Naive B cell (primary cell): ENCODE measurements at places on chromosomes 12 and 14. TPM values are rescaled to one million over a fixed set of nuclear protein-coding genes. Genes with fewer than 3 reads are reported as not detected.

DNA sequence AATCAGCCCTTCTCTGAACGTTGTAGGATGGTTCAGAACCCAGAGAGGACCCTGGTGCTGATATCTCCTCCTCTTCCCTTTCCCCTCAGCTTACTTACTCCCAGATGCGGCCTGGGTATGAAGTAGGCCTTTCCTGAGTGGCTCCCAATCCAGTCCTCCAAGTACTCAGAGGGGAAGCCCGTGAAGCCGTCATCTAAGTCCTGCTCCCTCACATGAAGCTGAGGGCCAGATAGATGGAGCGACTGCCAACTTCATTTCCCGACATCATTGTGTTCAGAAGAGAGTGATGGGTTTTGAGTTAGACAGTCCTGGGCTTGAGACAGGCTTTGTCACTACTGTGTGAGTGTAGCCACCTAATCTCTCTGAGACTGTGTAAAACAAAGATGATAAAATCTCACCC, 2.7 kb downstream of the APOLD1 start:
- H3K4me3 ChIP-seq, result peak overlapping the region; percentile 89
- H3K4me1 ChIP-seq, result peaks cover 11% of the 10 kb centered on the region
- H3K36me3 ChIP-seq, result no peaks in the 10 kb centered on the region

DNA sequence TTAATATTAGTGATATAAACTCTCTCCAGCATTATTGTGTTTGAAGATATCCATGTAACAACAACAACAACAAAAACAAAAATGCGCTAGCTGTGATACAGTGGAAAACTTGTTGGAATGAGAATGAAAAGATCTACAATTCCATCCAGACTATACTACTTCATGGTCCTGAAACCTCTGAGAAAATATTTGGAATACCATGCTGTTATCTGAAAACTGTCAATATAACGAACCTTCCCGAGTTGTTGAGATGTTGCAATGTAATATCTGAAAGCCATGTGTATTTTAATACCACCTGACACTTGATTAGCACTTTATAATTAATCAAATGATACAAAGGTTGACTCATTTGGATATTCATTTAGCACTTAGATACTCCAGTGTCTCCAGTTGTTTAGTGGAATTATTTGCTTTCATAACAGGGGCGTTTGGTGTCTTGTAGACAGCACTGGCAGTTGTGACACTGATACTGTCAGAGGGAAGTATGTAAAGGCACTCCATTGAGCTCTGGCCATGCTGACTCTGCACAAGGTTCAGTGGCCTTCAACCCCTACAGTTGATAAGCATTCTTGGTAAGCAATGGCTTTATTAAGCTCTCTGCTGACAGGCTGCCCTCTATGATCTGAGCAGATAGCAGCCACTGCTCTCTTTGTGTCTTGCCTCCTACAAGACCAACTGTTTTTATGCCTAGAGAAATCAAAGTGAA, 447.1 kb upstream of the SEL1L start:
- no peaks in the 10 kb centered on the region for H3K4me1 ChIP-seq
- no peaks in the 10 kb centered on the region for H3K27me3 ChIP-seq
- no peak overlapping the region for H3K27ac ChIP-seq
- H3K4me3 ChIP-seq, result no peak overlapping the region
- no peaks in the 10 kb centered on the region for H3K36me3 ChIP-seq

GRCh38 chr12:724194-724855, 28.1 kb upstream of the WNK1 start:
- H3K36me3 ChIP-seq, result no peaks in the 10 kb centered on the region
- peak overlapping the region; percentile 84 for H3K27ac ChIP-seq
- DNase-seq, result no peak
- no peaks in the 10 kb centered on the region for H3K27me3 ChIP-seq
- peaks cover 27% of the 10 kb centered on the region for H3K4me1 ChIP-seq
- H3K4me3 ChIP-seq, result no peak overlapping the region

The ACOT2 gene
- 15.7 TPM for polyA plus RNA-seq

The SPIC gene
- polyA plus RNA-seq, result not detected

The RILPL2 gene
- 4.6 TPM for polyA plus RNA-seq

The LIN52 gene
- polyA plus RNA-seq, result 14.7 TPM
